ENCODE measurements at places on chromosomes 4 and X. TPM values are rescaled to one million over a fixed set of nuclear protein-coding genes. Genes with fewer than 3 reads are reported as not detected.

Gene JADE1
- total RNA-seq, result 47.0 TPM

Gene PDGFRA
- 0.28 TPM for total RNA-seq

- no peak overlapping the region for H3K27ac ChIP-seq
- no peak overlapping the region for H3K4me3 ChIP-seq
- no peaks in the 10 kb centered on the region for H3K36me3 ChIP-seq
Measured at GRCh38 chrX:123525123-123525725, 207.6 kb downstream of the THOC2 start.

GRCh38 chr4:76548704-76549103 is 113.7 kb downstream of the SHROOM3 start:
- H3K36me3 ChIP-seq, result no peaks in the 10 kb centered on the region
- peaks cover 15% of the 10 kb centered on the region for H3K4me1 ChIP-seq
- no peak overlapping the region for H3K4me3 ChIP-seq
- H3K27ac ChIP-seq, result no peak overlapping the region
- peaks cover 6% of the 10 kb centered on the region for H3K27me3 ChIP-seq
- no peak for DNase-seq

GRCh38 chrX:13498238-13498637 is 71.2 kb upstream of the EGFL6 start:
- H3K36me3 ChIP-seq, result no peaks in the 10 kb centered on the region
- H3K27ac ChIP-seq, result no peak overlapping the region
- H3K4me1 ChIP-seq, result peaks cover 2% of the 10 kb centered on the region
- DNase-seq, result no peak
- no peak overlapping the region for H3K4me3 ChIP-seq
- no peaks in the 10 kb centered on the region for H3K27me3 ChIP-seq

GRCh38 chr4:15444879-15445547 is 17.2 kb downstream of the C1QTNF7 start:
- H3K4me1 ChIP-seq, result peaks cover 6% of the 10 kb centered on the region
- H3K36me3 ChIP-seq, result no peaks in the 10 kb centered on the region
- H3K27ac ChIP-seq, result no peak overlapping the region
- no peak overlapping the region for H3K4me3 ChIP-seq
- no peak for DNase-seq

Gene SETD7
- total RNA-seq, result 19.6 TPM

GRCh38 chr4:158768555-158769174 is at the start of gene FNIP2:
TSS of gene FNIP2 (plus strand) at chr4:158769026. CDS start at chr4:158769213, 187 bp downstream.
- no peaks in the 10 kb centered on the region for H3K27me3 ChIP-seq
- H3K4me1 ChIP-seq, result peaks cover 43% of the 10 kb centered on the region
- H3K4me3 ChIP-seq, result peak within 1 kb of the TSS; percentile 100

DNA sequence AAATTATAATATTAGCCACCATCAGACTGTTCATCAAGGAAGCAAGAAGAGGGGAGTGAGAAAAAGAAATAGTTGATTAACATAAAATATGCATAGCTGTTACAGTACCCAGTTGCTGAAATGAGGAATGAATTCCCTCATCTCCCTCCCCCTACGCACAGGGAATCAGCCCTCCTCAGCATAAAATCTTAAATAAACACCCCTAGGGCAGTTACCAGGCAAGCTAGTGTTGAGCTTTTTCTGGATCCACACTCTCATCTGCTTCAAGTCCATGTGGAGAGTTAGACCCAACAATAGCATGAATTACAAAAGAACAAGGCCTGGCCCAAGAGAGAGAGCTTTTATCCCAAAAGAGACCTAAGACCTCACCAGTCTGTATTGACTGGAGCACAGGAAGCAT is 19.0 kb upstream of the SYTL4 start:
- H3K4me3 ChIP-seq, result no peak overlapping the region
- H3K36me3 ChIP-seq, result no peaks in the 10 kb centered on the region
- no peaks in the 10 kb centered on the region for H3K4me1 ChIP-seq
- no peak overlapping the region for H3K27ac ChIP-seq

Gene FMR1
- total RNA-seq, result 37.3 TPM

Gene MAGEC3
- total RNA-seq, result not detected

Gene TECRL
- not detected for total RNA-seq

DNA sequence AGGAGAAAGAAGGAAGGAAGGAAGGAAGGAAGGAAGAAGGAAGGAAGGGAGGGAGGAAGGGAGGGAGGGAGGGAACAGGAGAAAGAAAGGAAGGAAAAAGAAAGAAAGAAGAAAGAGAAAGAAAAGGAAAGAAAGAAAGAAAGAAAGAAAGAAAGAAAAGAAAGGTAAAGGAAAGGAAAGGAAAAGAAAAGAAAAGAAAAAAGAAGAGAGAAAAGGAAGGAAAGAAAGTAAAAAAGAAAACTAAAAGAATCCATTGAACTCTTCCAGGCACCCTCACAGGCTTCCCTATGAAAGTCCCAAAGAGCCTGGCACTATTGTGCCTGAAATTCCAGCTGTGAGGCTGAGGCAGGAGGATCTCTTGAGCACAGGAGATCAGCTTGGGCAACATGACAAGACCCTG is 11.5 kb downstream of the ABCG2 start:
- no peak overlapping the region for H3K4me3 ChIP-seq
- no peak for DNase-seq
- peaks cover 13% of the 10 kb centered on the region for H3K27me3 ChIP-seq
- no peaks in the 10 kb centered on the region for H3K36me3 ChIP-seq

DNA sequence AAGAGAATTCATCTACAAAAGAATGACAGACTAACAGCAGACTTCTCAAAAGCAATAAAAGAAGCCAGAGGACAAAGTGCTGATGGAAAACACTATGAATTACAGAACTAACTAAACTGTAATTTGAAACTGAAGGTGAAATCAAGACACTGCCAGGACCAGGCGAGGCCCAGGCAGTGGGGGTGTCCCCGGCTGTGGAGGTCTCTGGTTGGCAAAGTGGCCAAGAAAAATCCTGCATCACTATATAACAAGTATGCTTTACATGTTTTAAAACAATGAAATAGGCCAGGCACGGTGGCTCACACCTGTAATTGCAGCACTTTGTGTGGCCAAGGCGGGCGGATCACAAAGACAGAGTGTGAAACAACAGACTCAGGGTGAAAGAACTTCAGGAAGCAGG is 32.9 kb downstream of the CHM start:
- H3K36me3 ChIP-seq, result peaks cover 27% of the 10 kb centered on the region
- H3K4me3 ChIP-seq, result no peak overlapping the region
- no peak for DNase-seq
- H3K27ac ChIP-seq, result peak overlapping the region; percentile 20
- H3K4me1 ChIP-seq, result peaks cover 6% of the 10 kb centered on the region
- no peaks in the 10 kb centered on the region for H3K27me3 ChIP-seq

Gene ZNF718
- 7.6 TPM for total RNA-seq

DNA sequence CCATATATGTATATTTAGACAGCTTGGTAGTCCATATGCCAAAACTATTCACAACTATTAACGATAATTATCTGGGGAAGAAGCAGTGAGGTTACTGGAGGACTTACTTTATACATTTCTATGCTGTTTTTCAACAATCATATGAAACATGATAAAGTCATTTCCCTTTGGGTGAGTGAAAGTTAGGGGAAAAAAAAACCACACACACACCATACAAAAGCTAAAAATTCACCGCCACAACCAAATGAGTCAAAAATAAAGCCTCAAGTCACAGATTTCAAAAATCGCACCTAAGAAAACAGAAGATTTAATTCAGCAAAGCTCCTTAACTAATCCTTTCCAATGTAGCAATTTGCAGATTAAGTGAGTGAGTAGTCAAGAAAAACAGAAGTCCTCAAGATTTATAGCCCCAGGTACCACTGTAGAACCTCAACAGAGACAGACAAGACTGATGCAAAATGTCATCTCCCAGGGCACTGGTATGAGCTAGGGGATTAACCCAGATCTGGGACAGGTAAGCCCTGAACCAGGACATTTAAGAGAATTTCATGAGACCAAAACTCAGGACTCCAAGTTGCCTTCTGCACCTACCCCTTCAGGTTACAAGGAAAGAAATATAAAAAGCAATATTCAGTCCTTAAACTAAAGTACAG is 35.1 kb downstream of the SYTL4 start:
- H3K27me3 ChIP-seq, result peaks cover 19% of the 10 kb centered on the region
- no peaks in the 10 kb centered on the region for H3K4me1 ChIP-seq
- H3K4me3 ChIP-seq, result no peak overlapping the region
- DNase-seq, result no peak

- no peaks in the 10 kb centered on the region for H3K36me3 ChIP-seq
- no peak overlapping the region for H3K4me3 ChIP-seq
- peaks cover 29% of the 10 kb centered on the region for H3K27me3 ChIP-seq
- DNase-seq, result no peak
Measured at GRCh38 chr4:149975172-149975571, 103.1 kb upstream of the DCLK2 start.

Gene GPAT3
- 3.6 TPM for total RNA-seq

- no peaks in the 10 kb centered on the region for H3K36me3 ChIP-seq
- no peak overlapping the region for H3K4me3 ChIP-seq
- no peaks in the 10 kb centered on the region for H3K27me3 ChIP-seq
- no peak for DNase-seq
- H3K27ac ChIP-seq, result no peak overlapping the region
Measured at GRCh38 chr4:114306946-114307345, 291.7 kb upstream of the UGT8 start.

GRCh38 chr4:103778221-103778620 is 58.4 kb upstream of the TACR3 start:
- no peaks in the 10 kb centered on the region for H3K27me3 ChIP-seq
- DNase-seq, result no peak
- no peak overlapping the region for H3K4me3 ChIP-seq

Gene KANTR
- total RNA-seq, result 10.0 TPM

DNA sequence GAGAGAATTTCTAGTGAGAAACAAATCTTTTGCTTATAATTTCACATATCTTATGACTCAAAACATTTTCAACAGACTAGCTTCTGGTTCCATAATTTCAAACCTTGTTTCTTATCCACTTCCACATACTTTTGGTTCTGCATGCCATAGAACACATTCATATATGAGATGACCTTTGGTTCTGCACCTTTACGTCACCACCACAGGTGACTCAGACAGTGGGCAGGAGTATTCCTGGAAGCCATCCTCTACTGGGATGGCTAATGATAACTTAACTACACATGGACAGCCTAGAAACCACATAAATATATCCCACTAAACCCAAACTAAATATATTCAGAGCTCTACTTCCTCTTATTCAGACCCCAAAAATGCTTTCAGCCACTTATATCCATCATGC is 133.3 kb downstream of the DCK start:
- H3K4me1 ChIP-seq, result no peaks in the 10 kb centered on the region
- H3K27ac ChIP-seq, result no peak overlapping the region
- no peaks in the 10 kb centered on the region for H3K36me3 ChIP-seq
- no peak overlapping the region for H3K4me3 ChIP-seq

GRCh38 chr4:156321203-156321602 is 367.5 kb upstream of the CTSO start:
- H3K4me3 ChIP-seq, result no peak overlapping the region
- no peaks in the 10 kb centered on the region for H3K36me3 ChIP-seq
- no peaks in the 10 kb centered on the region for H3K4me1 ChIP-seq
- no peak overlapping the region for H3K27ac ChIP-seq
- H3K27me3 ChIP-seq, result no peaks in the 10 kb centered on the region

Gene GLA
- 66.6 TPM for total RNA-seq

Gene MAGEA2B
- total RNA-seq, result not detected

Gene ARMCX4
- 3.1 TPM for total RNA-seq

DNA sequence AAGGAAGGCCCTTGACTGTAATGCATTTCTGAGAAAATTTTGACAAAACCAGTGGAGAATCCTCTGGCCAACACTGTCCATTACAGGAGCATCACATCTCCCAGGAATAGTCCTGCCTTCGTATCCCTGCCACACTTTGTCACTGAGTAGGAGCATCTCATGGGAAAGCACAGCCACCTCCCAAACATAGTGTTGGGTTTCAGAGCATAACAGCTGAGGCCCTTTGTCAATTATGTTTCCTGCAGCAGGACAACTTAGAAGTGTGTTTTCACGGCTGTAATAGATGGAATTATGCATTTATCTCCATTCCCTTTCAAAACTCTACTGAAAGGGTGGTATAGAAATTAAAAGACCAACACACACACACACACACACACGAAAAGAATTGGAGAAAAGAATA is 91.1 kb upstream of the SMAD1 start:
- DNase-seq, result no peak
- H3K36me3 ChIP-seq, result no peaks in the 10 kb centered on the region
- peaks cover 9% of the 10 kb centered on the region for H3K27me3 ChIP-seq
- H3K4me3 ChIP-seq, result no peak overlapping the region

Gene SPANXA1
- not detected for total RNA-seq

Gene HDX
- 2.7 TPM for total RNA-seq

GRCh38 chr4:141635736-141636081 is 674 bp upstream of the IL15 start:
- peaks cover 14% of the 10 kb centered on the region for H3K4me1 ChIP-seq
- H3K27me3 ChIP-seq, result peaks cover 24% of the 10 kb centered on the region
- H3K4me3 ChIP-seq, result peak overlapping the region; percentile 98
- DNase-seq, result no peak
- no peaks in the 10 kb centered on the region for H3K36me3 ChIP-seq

DNA sequence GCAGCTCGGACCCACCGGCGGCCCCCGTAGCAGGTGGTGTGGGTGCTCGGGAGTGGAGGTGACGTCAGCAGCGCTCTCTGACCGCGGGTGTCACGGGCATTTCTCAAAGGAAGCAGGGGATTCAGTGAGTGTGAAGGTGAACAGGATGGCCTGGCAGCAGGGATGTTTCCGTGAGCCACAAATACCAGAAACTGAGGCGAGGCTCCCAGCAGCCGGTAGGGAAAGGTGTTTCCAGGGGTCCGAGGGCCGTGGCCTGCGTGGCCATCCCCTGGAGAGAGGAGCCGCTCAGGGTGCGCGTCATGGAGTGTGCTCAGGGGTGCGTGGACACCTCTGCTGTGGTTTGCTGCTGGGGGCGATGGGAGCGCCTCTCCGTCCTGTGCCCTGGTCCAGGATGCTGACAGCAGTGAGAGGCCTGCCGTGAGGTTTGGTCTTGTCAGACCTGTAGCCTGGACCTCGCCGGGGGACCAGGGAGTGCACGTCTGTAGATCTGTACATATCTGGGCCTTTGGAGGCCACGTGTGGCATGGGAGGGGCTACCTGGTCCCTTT is 10.2 kb upstream of the HGFAC start:
- no peaks in the 10 kb centered on the region for H3K4me1 ChIP-seq
- H3K27ac ChIP-seq, result no peak overlapping the region
- DNase-seq, result no peak
- H3K36me3 ChIP-seq, result no peaks in the 10 kb centered on the region
- H3K27me3 ChIP-seq, result no peaks in the 10 kb centered on the region

Gene CCDC110
- not detected for total RNA-seq

GRCh38 chr4:55733932-55734331 is 85.7 kb upstream of the EXOC1L start:
- H3K4me3 ChIP-seq, result no peak overlapping the region
- H3K36me3 ChIP-seq, result no peaks in the 10 kb centered on the region
- H3K4me1 ChIP-seq, result peaks cover 1% of the 10 kb centered on the region
- H3K27me3 ChIP-seq, result peaks cover 22% of the 10 kb centered on the region

Gene THOC2
- 91.2 TPM for total RNA-seq

Measured in activated CD4-positive, alpha-beta T cell treated with anti-CD3 and anti-CD28 coated beads, Interleukin-2, amount 10 ng/mL, durations not matched to agents 24 days and 14 days (primary cell).